ENCODE measurements at places on chromosomes 12 and 14. TPM values are rescaled to one million over a fixed set of nuclear protein-coding genes. Genes with fewer than 3 reads are reported as not detected.

Gene HCAR3
- total RNA-seq: 0.44 TPM

DNA sequence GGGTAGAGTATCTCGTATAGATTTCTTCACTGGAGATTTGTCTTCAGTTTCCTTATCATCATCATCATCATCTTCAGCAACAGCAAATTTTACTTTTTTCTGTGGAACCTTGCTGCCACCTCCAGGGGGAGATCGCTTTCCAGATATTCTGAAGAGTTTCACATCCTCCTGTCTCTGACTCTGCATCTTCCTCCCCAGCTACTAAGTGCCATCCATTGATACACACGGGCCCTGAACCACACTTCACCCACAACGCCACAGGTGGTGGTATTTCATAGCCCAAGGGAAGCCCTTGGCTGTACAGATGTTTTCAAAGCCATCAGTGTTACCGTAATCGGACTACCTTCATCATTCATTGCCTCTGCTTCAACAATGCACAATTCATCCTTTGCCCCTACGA lies 82.2 kb downstream of the PPP2R5C start:
- H3K27ac ChIP-seq: no peak overlapping the region
- H3K4me1 ChIP-seq: peaks cover 3% of the 10 kb centered on the region
- peaks cover 16% of the 10 kb centered on the region for H3K36me3 ChIP-seq
- H3K4me3 ChIP-seq: no peak overlapping the region

GRCh38 chr14:22812744-22813143 lies 2.5 kb downstream of the SLC7A7 start:
- H3K27me3 ChIP-seq: no peaks in the 10 kb centered on the region
- no peak overlapping the region for H3K27ac ChIP-seq
- DNase-seq: no peak
- H3K4me1 ChIP-seq: no peaks in the 10 kb centered on the region

DNA sequence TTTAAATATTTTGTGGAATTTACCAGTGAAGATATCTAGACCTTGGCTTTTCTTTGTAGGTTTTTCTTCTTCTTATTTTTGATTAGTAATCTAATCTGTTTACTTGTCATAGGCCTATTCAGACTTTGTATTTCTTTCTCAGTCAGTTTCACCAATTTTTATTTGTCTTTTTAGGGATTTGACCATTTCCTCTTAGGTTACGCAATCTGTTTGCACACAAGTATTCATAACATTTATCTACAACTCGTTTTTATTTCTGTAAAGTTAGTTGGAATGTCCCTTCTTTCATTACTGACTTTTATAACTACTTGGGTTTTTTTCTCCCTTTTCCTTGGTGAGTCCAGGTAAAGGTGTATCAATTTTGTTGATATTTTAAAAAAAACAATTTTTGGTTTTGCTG lies 545.7 kb downstream of the AACS start:
- no peak overlapping the region for H3K4me3 ChIP-seq
- no peak for DNase-seq
- no peaks in the 10 kb centered on the region for H3K27me3 ChIP-seq
- no peaks in the 10 kb centered on the region for H3K36me3 ChIP-seq
- no peak overlapping the region for H3K27ac ChIP-seq
- no peaks in the 10 kb centered on the region for H3K4me1 ChIP-seq

DNA sequence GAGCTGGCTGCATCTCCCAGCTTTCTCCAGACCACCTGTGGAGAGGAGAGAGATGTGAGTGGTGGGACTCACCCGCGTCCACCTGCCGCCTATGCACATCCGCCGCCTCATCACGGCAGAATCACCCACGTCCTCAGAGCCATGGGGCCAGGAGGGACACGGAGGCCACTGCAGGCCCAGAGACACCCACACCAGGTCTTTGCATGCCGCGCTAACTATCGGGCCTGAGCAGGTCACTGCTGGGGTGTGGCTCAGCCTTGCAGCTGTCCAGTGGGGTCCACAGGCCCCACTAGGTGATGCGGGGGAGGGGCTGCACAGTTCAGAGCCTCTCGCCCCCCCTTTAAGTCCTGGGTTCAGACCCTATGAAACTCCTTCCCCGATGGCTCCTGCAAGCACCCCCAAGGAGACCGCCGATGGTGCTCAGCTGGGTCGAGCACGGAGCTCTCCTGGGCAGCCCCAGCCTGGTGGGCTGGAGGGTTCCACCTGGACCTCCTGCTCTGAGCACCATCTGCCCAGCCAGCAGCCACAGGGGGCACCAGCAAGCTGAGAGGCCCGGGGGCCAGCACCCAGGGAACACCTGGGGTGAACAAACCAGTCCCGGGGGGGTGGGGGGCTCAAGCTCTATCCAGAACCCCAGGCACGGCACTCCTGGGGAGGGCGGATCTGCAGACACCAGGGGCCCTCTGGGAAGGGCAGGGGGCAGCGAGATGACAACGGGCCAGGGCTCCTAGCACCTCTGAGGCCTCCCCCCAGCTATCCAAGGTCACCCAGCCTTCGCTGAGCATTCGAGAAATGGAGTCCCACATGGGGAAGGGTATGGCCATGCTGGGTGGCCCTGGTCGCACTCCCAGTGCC lies 34.3 kb downstream of the CCNK start:
- H3K27me3 ChIP-seq: no peaks in the 10 kb centered on the region
- H3K4me3 ChIP-seq: no peak overlapping the region
- peaks cover 26% of the 10 kb centered on the region for H3K4me1 ChIP-seq
- DNase-seq: no peak

DNA sequence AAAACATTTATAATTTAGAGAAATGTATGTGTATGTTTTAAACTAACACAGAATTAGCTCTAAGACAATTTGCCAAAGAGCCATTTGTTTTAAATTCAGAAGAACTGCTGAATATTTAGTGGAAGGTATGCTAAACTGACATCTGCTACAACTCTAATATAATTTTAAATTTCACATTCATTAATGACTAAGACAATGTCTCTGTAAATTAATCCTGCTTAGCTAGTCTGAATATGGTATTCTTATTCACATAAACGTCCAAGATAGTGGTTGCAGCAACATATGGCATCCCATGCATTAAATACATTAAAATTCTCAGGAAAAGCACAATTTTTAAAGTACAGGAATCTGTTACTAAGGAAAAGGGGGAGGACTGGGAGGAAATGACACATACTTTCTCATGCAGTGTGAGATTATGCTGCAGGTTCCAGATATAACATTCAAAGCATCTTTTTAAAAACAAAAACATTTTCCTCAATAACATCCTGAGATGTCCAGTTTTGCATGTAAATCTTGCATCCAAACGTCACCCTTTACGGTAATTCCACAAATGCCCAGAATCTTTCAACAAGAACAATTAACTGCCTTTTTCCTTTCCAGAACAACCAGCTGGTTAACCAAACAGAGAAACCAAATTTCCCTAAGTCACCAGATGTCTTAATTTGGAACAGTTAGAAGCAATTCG lies 26.9 kb downstream of the WDR89 start:
- peak; percentile 90 for DNase-seq
- no peak overlapping the region for H3K4me3 ChIP-seq
- no peaks in the 10 kb centered on the region for H3K27me3 ChIP-seq
- no peaks in the 10 kb centered on the region for H3K4me1 ChIP-seq

DNA sequence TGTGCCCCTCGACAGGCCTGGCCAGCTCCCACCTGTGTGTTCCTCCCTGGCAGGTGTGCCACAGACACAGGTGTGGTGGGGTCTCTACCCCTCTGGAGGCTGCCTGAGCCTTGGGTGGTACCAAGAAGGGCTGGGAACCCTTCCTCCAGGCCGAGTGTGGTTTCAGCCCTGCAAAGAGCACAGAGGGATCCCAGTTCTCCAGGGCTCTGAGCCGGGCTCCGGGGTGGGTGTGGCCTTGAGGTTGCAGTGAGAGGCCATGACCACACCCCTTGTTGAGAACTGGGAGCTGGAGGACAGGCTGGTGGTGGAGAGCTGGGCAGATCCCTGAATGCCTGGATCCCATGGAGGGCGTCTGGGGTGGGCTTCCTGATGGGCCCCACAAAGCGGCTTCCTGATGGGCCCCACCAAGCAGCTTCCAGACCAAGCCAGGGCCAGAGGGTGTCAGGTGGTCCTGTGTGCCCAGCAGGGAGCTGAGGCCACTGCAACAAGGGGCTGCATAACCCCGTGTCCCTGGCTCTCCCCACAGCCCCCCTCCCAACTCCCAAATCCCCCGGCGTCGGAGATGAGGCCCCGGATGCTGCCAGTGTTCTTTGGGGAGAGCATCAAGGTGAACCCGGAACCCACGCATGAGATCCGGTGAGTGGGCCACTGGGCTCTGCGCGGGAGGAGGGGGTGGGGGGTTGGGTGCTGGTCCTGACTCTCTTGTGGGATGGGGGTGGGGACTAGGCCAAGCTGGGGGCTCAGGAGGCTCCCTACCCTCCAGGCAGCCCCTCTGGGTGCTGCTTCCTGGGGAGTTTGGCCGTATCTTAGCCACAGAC lies 16.6 kb downstream of the RFLNA start:
- no peak overlapping the region for H3K27ac ChIP-seq
- peaks cover 27% of the 10 kb centered on the region for H3K36me3 ChIP-seq
- no peaks in the 10 kb centered on the region for H3K27me3 ChIP-seq
- no peak for DNase-seq

DNA sequence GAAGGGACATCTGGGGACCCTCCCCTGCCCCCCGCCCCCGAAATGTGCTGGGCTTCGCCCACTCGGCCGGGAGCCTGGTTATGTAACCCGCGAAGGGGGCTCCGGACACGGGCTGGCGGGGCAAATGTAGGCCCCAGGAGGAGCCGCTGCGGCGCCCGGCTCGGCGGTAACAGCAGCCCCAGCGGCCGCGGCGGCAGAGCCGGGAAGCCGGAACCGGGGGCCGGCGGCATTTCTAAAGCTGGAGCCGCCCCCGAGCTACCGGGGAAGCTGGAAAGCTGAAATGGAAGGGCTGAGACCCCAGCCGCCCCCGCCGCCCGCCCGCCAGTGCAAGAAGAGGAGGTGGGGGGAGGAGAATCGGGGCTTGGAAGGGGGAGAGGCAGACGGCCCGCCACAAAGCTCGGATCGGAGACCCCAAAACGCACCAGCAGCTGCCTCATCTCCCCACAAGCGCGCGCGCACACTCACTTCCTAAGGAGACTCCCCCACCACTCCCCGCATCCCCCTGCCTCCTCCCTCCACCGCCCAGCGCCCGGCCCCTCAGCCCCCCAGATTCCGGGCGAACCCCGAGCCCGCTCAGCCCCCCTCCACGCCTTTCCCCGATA lies 1.5 kb downstream of the KDM2B start:
- no peak overlapping the region for H3K27ac ChIP-seq
- H3K27me3 ChIP-seq: no peaks in the 10 kb centered on the region
- peaks cover 60% of the 10 kb centered on the region for H3K4me1 ChIP-seq

Data from spinal cord (tissue), 10 donors.